CD4-positive, alpha-beta T cell treated with Interleukin-6 at 100 ng/mL for 8 hours (primary cell): ENCODE measurements at places on chromosomes 1 and 21.
A peak's percentile ranks its signal among the peaks of the same experiment; 100 is the strongest.

GRCh38 chr1:94609619-94610018 is 68.1 kb upstream of the F3 start:
- no peak for DNase-seq

- DNase-seq = peak; percentile 7
These were observed 46.4 kb downstream of the VPS13D start for GRCh38 chr1:12276225-12276624.

GRCh38 chr1:23101101-23101827 is 67.4 kb downstream of the LUZP1 start:
- no peak for DNase-seq

- no peak for DNase-seq
These were observed 13.5 kb downstream of the GORAB start for GRCh38 chr1:170545476-170545875.

DNA sequence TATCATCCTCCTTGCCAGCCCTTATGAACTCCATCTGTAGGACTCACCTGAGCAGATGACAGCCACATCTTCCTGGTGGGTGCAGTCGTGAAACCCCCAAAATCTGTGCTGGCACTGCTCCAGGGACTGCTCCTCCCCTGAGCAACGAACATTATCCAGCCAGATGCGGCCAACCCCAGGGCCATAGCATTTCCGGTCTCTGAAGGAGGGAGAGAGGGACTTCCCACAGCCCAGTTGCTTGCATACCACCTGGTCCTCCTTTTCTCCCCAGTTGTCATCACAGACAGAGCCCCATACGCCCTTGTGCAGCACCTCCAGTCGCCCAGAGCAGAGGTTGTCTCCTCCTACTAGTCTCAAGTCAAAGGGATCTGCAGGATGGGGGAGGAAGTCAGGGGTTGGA is 8.5 kb downstream of the CD5L start:
- DNase-seq = no peak

DNA sequence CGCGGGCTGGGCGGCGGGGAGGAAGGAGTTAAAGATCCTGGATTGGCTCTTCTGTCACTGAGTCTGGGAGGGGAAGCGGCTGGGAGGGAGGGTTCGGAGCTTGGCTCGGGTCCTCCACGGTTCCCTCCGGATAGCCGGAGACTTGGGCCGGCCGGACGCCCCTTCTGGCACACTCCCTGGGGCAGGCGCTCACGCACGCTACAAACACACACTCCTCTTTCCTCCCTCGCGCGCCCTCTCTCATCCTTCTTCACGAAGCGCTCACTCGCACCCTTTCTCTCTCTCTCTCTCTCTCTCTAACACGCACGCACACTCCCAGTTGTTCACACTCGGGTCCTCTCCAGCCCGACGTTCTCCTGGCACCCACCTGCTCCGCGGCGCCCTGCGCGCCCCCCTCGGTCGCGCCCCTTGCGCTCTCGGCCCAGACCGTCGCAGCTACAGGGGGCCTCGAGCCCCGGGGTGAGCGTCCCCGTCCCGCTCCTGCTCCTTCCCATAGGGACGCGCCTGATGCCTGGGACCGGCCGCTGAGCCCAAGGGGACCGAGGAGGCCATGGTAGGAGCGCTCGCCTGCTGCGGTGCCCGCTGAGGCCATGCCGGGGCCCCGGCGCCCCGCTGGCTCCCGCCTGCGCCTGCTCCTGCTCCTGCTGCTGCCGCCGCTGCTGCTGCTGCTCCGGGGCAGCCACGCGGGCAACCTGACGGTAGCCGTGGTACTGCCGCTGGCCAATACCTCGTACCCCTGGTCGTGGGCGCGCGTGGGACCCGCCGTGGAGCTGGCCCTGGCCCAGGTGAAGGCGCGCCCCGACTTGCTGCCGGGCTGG is at the start of gene NPR1:
Gene NPR1 (plus strand): TSS at position 170 of the 818 bp plus-strand sequence. CDS start 421 bp downstream, at position 591.
- no peak for DNase-seq

- DNase-seq = no peak
These were observed 63.0 kb downstream of the DPT start for GRCh38 chr1:168665975-168666374.
